ENCODE measurements at places on chromosomes 13 and 19. TPM values are rescaled to one million over a fixed set of nuclear protein-coding genes. Genes with fewer than 3 reads are reported as not detected.

Gene ZNF121
- 23.0 TPM for total RNA-seq

Gene SBSN
- total RNA-seq = not detected

Gene ATP11A
- total RNA-seq = 58.5 TPM

Gene CD33
- total RNA-seq = 11.4 TPM

Gene HPN
- total RNA-seq = 5.6 TPM
